Activated CD8-positive, alpha-beta T cell treated with anti-CD3 and anti-CD28 coated beads for 36 hours (primary cell): ENCODE measurements at places on chromosomes 7 and 10.
A peak's percentile ranks its signal among the peaks of the same experiment; 100 is the strongest.

- DNase-seq = peak; percentile 52
Observed at GRCh38 chr7:94395141-94396036, 694 bp downstream of the COL1A2 start.

GRCh38 chr10:62813453-62813852 lies 2.7 kb downstream of the EGR2 start:
- DNase-seq = no peak

DNA sequence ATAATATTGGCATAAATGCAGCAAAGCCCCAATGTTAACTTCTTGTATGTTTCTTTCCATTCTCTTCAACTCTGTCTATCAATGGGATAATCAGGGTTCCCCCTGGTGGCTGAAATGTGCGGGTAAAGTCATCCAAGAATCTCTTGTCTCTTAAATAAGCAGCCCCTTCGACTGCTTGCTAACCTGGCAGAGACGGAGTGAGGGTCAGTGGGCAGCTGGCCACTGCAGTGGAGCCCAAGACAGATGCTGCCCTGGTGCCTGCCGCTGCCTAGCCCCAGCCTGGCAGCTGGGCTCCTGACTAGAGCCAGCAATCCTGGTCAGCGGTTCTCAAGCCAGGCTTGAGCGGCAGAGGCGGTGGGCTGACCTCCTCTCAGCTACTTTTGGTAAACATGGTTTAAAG lies 248.9 kb downstream of the COBL start:
- peak; percentile 75 for DNase-seq

GRCh38 chr10:97726636-97727178 lies 10.2 kb upstream of the ZFYVE27 start:
- no peak for DNase-seq

- no peak for DNase-seq
Observed at GRCh38 chr10:63247771-63248170, 114.6 kb downstream of the NRBF2 start.

DNA sequence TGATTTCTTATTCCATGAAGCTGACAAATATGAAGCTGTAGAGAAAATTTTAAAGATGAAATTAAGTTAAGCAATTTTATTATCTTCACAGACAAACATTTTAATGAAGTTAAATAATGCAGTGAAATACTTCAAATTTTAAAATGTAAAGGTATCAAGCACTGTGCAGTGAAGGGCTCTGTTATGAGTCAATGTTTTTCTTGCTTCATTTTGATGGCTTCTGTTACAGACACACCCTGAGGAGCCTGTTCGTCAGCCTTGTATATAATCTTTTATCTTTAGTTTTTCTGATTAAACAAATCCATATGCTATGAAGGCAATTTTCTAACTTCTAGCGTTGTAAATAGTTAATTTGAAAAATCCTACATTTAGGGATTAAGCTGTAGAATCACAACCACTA lies 18.5 kb downstream of the VSTM2A start:
- no peak for DNase-seq

DNA sequence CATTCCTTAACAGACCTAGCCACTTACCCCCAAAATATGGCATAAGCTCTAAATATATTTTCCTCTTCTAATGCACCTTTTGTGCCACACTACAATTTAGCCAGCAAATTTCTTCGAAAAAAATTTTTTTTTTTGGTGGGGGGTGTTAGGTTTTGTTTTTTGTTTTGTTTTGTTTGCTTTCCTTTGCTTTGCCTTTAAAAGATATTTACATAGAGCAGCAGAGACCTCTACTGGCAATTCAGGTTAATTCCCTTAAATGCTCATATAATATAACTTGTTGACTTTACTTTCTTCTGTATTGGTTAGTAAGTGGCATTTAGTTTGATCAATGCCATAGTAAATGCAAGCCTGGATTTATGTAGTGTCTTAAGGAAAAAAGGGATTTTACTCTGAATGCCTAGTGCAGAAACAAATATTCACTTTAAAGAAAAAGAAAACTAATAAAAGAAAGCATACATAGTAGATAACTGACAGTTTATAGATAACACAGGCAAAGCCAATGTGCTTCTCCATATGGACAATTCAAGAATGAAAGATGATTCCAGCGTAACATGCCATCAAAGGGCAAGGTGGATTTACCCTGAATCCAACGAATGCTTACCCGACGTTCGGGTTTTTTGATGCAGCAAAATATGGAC lies 1250.6 kb downstream of the GATA3 start:
- DNase-seq = no peak

DNA sequence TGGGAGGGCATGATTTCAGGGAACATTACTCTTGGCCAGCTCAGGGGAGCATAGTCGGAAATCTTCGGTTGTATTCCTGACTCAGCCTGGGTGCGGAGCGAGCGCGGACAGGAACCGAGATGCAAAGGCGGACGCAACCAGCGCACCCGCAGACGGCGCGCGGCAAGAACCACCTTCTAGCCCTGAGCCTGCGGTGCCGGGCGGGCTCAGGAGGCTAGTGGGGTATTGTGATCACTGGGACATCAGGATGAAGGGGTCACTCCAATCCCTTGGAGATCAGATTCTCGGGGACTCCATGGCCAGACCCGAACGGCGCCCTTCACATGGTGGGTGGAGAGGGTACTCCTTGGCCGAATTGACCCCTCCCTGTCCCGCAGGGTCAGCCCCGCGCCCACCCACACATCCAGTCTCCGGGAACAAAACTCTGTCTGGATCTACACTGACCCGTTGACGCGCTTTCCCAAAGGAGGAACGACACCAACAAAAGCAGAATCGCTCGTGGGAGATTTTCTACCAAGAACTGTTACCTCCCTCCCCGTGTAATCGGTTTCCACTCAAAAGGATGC lies 730.5 kb downstream of the ZWINT start:
- DNase-seq = no peak

DNA sequence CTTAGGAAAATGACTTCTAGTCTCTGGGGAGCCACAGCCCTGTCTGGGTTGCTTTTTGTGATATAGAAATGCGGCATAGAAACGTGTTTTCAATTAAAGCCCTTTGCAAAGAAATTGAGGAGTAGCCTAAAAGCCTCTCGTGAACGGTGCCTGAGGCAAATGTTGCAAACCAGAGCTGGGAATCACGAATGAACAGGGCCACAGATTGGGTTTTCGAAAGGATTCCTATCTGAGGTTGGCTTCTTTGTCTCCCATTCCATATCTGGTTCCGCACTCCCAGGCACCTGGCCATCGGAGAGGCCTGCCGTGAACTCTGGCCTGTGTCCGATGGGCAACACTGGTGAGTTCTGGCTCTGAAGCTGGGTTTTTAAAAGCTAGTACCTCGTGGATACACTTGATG lies 221.6 kb downstream of the TCF7L2 start:
- DNase-seq = no peak

DNA sequence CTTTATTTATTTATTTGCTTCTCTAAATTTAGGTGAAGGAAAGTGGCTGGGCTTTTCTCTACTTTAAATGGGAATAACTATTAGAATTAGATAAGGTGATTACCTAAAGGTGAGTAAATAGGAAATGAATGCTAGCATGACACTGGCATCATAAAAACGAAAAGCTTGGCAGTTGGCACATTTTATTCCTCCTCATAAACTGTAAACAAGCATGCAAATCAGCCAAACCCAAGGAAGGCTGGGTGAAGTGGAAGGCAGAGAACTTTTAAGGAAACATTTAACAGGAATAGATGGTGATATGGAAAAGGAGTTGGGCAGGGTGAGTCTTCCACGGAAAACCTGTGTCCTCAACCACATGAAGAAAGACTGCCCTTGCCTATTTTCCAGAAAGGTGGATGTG lies 669.1 kb downstream of the KCNMA1 start:
- no peak for DNase-seq

GRCh38 chr7:3712841-3713240 lies 411.8 kb downstream of the SDK1 start:
- DNase-seq = no peak

- no peak for DNase-seq
Observed at GRCh38 chr7:158414486-158414961, 173.1 kb downstream of the PTPRN2 start.

DNA sequence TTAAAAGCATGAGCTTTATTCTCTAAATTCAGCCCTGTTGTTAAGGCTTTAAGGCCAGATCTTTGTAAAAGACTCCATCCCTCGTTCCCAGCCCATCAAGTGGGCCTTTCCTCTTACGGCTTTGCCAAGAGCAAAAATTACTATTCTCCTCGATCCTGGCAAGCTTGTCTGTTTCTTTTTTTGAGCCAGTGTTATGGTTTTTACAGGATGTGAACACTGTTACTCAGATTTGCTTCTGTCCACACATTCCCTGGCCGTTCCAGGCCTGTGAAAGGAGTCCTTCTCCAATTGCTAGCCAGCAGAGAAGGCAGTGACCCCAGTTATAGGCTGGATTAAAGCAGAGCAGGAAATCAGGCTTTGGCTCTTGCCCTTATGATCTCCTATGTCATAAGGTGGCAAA lies 47.0 kb upstream of the EPC1 start:
- DNase-seq = no peak

DNA sequence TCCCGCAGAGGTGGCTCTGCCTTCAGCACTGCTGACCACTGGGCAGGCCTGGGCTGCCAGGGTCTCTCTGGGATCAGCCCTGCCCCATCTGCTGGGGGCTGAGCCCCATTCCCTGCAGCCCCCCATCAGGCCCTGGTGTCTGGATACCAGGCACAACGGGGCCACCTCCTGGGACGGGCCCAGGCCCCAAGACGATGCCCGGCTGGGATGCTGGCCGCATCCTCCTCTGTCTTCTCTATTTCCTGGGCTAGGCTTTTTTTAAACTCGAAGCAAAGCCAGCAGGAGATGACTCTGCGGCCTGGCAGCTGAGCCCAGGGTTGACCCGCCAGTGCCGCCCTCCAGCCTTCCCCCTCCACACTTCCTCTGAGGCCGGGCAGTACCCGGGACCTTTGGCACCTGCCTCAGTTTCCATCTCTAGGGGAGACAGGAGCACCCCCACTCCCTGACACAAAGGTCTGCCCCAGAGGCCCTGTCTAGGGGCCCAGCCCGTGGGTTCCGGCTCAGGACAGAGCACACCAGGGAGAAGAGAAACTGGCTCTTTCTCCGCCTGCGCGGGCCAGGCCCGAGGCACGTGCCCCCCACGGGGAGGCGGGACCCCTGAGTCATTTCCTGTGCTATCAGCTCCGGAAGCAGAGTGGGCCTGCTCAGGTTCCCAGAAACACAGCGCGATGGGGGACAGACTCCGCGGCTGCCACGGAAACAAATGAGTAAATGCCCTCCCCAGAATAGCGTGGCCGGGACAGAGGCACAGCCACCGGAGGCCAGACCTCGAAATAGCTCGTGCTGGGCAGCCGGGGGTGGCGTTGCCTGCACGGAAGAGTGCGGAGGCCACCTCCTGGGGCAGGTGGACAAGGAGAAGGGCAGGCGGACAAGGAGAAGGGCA lies 84.6 kb upstream of the PDGFA start:
- peak; percentile 98 for DNase-seq

- no peak for DNase-seq
Observed at GRCh38 chr7:66871076-66871475, 49.9 kb upstream of the TMEM248 start.

DNA sequence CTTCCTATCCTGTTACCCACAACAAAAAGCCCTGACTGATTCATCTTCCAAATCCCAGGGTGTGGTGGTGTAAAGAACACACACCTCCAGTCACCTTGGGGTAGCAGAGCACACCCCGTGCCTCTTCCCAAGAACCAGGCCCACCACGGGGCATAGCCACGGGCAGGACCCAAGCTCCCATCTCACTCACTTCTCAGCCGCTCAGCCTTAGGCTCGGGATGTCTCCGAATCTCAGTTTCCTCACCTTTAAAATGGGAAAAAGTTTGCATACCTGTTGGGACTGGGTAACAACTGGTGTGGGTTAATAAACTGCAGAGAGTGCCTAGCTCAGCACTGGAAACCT lies 139.0 kb downstream of the FGFR2 start:
- DNase-seq = no peak

DNA sequence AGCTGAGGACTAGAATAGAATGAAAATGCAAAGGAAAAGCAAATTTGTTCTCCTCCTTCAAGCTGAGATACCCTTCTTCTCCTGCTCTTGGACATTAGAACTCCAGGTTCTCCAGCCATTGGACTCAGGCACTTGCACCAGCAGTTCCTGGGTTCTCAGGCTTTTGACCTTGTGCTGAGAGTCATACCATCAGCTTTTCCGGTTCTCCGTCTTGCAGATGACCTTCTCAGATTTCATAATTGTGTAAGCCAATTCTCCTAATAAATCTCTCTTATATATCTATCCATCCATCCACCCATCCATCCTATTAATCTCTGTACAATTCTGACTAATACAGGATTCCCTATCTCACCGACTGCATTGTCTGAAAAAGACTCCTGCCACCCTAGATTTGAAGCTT lies 108.3 kb downstream of the AHR start:
- DNase-seq = no peak

DNA sequence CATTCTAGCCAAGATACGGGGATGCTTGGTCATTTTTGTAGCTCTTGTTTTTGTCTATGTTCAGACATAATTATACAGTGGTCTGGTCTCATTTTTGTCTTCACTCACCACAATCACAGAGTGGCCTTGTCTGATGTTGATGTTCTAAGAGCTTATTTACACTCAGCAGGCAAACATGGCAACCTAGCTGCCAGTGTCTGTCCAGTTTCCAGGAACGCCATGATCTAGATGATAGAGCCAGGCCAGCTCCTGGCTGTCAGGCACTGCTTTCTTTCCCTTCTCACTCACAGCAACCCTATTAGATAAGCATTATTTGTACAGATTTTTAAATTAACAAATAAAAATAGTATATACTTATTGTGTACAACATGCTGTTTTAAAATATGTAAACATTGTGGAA lies 98.6 kb upstream of the PHF14 start:
- no peak for DNase-seq
